ENCODE measurements at places on chromosomes 16 and 17.
A peak's percentile ranks its signal among the peaks of the same experiment; 100 is the strongest.

DNA sequence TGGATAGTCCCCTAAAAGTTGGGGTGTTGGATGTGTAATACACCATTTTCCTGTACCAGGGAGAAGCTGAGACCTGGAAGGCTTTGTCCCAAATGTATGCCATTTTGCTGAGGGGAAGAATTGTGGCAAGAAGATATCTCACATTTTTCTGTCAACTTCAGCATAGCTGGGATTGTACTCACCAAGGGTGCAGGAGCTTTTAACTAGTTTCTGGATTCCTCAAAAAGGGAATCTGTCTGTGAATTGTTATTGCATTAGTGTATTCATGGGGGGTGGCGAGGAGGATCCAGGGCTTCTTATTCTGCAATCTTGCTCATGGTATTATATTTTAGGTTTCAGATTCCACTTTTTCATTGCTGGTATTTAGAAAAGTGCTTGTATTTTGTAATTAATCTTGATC is 208.2 kb upstream of the MYOCD start:
- DNase-seq: no peak
- no peak overlapping the region for H3K4me3 ChIP-seq
- no peak overlapping the region for H3K27ac ChIP-seq
- H3K4me1 ChIP-seq: no peaks in the 10 kb centered on the region

GRCh38 chr16:9903-10665 is 43.3 kb downstream of the POLR3K start:
- H3K27ac ChIP-seq: no peak overlapping the region
- H3K4me3 ChIP-seq: peak overlapping the region; percentile 56
- no peaks in the 10 kb centered on the region for H3K4me1 ChIP-seq
- H3K27me3 ChIP-seq: no peaks in the 10 kb centered on the region
- H3K36me3 ChIP-seq: peaks cover 2% of the 10 kb centered on the region

GRCh38 chr16:56241596-56241995 is 50.3 kb downstream of the GNAO1 start:
- H3K27me3 ChIP-seq: no peaks in the 10 kb centered on the region
- no peak overlapping the region for H3K27ac ChIP-seq
- no peak for DNase-seq
- H3K4me1 ChIP-seq: peaks cover 4% of the 10 kb centered on the region
- H3K36me3 ChIP-seq: peaks cover 3% of the 10 kb centered on the region

- no peak overlapping the region for H3K27ac ChIP-seq
- peaks cover 1% of the 10 kb centered on the region for H3K36me3 ChIP-seq
- H3K27me3 ChIP-seq: peaks cover 64% of the 10 kb centered on the region
- no peak for DNase-seq
- H3K4me1 ChIP-seq: peaks cover 4% of the 10 kb centered on the region
Observed at GRCh38 chr17:9050801-9051401, 29.6 kb downstream of the NTN1 start.

DNA sequence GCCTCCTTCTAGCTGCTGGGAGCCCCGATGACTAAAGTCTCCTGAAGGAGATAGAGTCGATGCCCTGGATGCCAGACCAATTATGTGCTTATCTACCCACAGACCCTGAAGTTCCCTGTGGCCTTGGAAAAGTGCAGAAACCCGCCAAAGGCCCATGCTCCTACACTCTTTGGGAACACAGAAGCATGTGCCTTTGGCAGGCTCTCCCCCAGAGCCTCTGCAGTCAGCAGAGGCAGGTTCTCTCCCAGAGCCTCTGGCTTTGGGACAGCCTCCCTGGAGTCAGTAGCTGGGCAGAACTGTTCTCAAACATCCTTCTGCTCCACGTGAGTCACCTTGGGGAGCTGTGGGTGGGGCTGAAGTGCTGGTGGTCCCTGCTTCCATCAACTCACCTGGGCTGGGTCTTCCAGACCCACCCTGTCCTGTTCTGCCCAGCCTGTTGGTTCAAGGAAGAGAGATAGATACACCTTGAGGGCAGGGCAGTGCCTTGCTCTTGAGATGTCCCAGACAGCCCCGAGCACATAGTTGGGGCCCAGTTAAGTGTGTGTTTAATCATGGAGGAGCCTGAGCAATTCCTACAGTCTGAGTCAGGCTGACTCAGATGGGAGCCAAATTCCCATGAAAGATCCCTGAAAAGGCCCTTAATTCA is 3.2 kb upstream of the CDK5RAP3 start:
- H3K27me3 ChIP-seq: no peaks in the 10 kb centered on the region
- H3K4me3 ChIP-seq: no peak overlapping the region
- H3K4me1 ChIP-seq: peaks cover 28% of the 10 kb centered on the region
- H3K36me3 ChIP-seq: peaks cover 5% of the 10 kb centered on the region

GRCh38 chr17:17845046-17845775 is 8.4 kb upstream of the SREBF1 start:
- peaks cover 31% of the 10 kb centered on the region for H3K4me1 ChIP-seq
- H3K36me3 ChIP-seq: peaks cover 9% of the 10 kb centered on the region
- no peak for DNase-seq
- no peak overlapping the region for H3K27ac ChIP-seq
- H3K4me3 ChIP-seq: no peak overlapping the region

GRCh38 chr16:49324703-49325102 is 43.1 kb upstream of the CBLN1 start:
- no peak overlapping the region for H3K4me3 ChIP-seq
- H3K4me1 ChIP-seq: no peaks in the 10 kb centered on the region
- no peak overlapping the region for H3K27ac ChIP-seq
- H3K27me3 ChIP-seq: peaks cover 9% of the 10 kb centered on the region
- DNase-seq: no peak

DNA sequence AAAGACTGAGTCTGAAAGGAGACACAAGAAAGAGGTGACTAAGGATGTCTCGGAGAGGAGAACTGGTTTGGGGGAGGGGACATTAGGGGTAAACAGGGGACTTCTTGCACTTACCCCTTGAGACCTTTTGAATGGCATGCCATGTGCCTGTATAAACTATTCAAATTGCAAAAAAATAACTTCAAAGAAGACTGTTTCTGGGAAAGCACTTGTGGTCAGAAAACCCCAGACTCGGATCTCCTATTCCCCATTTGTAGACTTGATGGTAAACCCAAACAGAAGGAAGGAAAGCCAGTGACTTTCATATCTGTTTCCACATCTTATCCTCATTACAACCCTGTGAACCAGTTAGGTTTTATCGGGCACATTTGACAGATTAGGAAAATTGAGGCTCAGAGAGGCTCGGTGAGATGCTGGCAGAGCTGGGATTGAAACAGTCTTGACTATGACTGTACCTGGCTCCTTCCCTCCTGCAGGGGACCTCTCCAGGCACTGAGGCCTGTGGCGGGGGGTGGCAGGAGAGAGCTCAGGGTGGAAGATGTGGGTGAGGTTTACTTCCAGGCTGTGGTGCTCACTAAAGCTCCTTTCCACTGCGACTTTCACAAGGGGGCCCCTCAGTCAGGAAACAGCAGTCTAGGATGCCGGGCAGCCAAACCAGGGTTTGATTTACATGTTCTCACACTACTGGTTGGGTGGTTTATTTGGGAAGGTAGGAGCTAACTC is 30.5 kb upstream of the PLCG2 start:
- DNase-seq: no peak
- H3K27ac ChIP-seq: no peak overlapping the region
- no peak overlapping the region for H3K4me3 ChIP-seq
- peaks cover 10% of the 10 kb centered on the region for H3K4me1 ChIP-seq
